ENCODE measurements at places on chromosomes 4 and X.

DNA sequence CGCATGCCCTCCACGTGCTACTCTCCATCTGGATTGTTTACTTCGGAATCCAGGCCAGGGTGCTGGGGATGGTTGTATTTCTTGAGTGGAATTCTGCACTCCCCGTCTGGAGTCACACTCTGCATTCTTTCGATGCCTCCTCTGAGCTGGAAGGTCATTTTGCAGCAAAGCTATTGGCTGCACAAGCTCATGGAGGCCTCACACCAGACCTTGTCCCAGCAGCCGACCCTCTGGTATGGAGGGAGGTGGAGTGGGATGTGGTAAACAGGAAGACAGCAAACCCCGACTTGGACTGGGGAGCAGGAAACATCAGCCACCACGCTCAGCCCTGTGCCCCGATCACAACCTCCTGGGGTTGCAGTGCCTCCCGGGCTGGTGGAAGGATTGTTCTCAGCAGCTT lies 225.3 kb upstream of the LNX1 start:
- DNase-seq = no peak

DNA sequence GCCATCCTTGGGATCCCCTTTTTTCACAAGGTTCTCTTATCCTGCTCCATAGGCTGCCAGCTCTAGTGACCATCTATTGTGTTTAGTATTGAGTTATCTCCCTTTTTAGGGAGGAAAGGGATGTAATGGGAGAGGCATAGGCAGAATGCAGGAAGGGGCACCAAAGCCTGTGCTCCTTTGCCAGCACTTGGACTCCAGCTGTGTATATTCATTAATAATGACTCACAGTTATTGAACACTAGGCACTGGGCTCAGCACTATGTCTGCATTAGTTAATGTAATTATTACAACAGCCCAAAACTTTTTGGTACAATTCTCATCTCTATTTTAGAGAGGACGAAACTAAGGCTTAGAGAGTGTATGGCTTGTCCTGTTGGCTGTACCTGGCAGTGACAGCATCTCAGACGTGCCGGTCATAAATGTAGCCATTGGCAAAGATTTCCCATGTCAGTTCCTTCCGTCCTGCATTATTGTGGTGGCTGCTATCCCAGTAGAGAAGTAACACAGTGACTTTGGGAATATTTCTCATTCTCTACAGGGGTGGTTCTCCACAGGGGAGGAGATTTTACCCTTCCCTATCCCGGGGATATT lies 90.3 kb downstream of the AFF1 start:
- no peak for DNase-seq

- DNase-seq = no peak
Observed at GRCh38 chr4:62133101-62133897, 933.2 kb downstream of the ADGRL3 start.

DNA sequence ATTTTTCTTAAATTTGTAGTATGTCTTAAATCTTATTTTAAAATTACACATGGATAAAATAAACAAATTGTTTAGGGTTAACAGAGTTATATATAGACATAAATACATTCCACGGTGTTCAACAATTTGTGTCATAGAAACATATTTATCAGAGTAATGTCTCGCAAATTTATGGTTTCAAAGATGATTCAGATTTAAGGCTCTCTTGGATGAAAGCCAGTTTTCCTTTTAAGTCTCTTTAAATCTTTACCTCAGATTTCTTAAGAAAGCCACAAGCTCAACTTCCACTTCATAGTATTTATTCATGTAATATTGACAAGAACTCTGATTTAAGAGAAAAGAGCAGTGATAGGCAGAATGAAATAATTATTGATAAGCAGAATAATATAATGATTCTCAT lies 1254.8 kb upstream of the ADGRL3 start:
- DNase-seq = no peak

- DNase-seq = no peak
Observed at GRCh38 chr4:54213001-54213400, 16.1 kb upstream of the PDGFRA start.

DNA sequence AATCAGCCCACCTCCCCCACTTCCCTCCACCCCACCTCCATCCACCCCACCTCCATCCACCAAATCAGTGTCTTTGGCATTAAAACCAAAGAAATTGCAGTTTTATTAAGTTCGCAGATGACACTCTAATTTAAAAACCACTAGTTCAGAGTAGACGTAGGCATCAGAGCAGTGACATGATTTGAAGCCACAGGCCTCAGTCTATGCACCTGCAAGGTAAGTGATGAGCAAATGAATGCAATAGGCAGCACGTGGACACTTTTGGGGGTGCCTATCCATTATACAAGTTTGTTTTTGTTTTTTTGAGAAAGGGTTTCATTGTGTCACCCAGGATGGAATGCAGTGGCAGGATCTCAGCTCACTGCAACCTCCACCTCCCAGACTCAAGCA lies 88.0 kb upstream of the TRIM2 start:
- peak; percentile 29 for DNase-seq

DNA sequence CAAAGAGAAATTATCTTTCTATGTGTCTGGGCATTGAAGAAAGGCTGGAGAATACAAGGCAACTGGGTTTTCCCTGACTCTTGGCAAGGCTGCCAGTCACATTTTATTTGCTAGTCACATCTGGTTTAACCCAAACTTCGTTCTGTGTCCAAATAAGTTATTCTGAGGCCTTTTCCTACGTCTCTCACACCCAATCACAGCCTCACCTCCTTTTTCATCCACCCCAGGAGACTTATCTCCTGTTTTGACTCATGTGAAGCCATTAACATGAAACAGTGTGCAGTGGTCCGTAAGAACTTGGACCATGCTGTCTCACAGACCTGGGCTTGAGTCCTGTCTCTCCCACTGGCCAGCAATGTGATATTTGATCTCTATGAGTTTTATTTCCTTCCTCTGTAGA lies 59.3 kb downstream of the CNGA2 start:
- no peak for DNase-seq

DNA sequence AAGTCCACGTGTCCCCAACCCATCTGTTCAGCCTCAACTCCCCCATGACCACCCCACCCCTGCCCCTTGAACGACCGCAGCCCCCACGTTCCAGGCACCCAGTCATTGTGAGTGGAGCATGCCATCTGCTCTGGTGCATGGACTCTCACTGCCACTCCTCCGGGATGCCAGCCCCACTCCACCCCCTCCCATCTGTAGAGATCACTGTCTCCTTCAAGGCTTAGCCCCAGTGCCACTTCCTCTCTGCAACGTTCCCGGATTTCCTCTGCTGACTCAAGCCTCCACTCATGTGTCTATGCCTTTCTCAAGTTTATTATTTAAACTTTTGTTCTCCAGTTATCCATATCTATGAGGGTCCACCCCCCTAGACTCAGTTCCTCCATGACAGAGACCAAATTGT lies 54.0 kb downstream of the MAML3 start:
- DNase-seq = no peak

GRCh38 chrX:70033348-70034051 lies 16.2 kb downstream of the AWAT2 start:
- DNase-seq = peak; percentile 58

DNA sequence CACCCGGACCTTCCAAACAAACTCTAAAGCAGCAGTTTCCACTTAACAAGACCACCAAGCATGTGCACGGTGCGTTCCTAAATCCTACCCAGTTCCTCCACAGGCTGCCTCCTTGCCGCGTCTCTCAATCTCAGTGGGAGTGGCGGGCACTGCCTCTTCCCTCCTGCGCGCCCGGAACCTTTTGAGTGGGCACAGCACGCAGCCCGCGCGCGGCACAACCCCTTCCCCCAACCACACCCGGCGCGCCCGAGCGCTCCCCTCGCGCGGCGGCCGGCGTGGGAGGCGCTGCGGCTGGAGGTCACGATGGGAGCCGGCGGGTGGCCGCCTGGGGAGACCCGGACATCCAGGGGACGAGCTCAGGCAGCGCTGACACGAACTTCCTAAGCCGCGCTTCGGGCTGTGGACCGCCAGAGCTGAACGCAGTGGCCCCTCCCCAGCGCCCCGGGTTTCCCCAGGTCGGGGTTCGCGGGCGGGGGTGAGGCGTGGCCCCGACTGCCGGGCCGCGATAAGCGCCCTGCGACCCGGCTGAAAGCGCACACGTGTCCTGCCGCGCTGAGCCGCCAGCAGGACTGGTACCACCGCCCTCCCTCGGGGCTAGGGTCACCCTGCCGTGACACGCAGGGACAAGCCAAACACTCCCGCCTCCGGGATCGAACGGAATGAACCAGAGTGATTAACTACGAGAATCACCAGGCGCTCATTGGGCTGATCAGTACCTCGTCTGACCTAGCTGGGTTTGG lies at the start of gene ABCG2:
Gene ABCG2, minus strand, starts transcription at position 151 of the 740 bp plus-strand sequence. CDS start 18,644 bp downstream, outside the sequence.
- no peak for DNase-seq

DNA sequence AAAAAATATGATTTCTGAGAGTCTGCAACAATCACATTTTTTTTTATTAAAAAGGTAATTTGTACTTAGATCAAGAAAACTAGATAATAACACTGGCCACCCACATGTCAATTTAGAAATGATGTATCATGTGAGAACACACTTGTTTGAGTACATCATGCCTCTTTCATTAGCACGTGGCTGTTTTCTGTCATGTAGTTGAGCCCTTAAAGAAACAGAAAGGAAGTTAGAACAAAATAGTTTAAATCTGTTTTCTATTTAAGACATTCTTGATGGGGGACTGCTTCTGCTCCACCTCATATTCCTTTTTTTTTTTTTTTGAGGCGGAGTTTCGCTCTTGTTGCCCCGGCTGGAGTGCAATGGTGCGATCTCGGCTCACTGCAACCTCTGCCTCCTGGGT lies 207.5 kb downstream of the NSUN7 start:
- DNase-seq = no peak

DNA sequence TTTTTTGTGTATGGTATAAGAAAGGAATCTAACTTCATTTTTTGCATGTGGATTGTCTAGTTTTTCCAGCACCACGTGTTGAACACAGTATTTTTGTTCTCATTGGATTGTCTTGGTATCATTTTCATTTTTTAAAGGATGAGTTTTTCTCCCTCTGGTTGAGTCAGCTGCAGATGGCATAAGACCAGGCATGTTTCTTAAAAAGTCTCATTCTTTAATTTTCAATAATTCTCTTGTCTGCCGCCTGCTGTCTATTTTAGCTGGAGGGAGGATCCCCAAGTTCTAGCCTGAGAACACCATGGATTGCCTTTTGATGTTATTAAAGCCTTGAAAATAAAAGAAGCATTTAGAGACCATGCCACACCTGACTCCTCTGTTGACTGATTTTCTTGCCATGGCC lies 263.8 kb downstream of the ARHGAP24 start:
- DNase-seq = no peak

DNA sequence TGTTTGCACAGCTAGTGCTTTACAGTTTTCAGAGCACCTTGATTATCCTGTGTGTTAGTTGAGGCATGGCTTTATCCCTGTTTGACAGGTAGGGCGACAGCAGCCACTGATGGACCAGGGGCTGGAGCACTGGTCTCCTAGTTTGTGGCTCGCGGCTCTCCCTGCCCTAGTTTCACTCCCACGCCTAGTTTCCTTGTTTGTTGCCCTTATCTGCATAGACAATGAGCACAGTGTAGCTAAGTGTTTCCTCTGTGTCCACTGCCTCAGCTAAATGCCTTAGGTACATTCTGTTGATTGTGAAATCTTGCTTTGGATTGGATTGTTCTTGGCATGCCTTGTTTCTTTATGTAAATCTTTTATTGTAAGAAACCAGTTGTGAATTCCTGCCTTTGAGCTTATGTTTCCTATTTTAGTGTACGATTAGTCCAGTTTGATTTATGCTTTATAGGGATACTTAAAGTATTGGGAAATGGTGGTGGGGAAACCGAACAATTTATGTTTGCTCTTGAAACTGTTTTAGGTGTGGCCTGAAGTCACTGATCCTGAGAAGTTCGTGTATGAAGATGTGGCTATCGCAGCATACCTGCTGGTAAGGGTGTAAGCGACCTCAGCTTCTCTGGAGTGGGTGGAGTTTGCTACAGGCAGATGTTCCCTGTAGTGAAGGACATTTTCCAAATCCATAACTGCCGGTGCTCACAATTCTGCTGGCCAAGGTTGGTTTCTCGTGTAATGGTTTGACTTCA lies 11.0 kb downstream of the TRMT44 start:
- no peak for DNase-seq

DNA sequence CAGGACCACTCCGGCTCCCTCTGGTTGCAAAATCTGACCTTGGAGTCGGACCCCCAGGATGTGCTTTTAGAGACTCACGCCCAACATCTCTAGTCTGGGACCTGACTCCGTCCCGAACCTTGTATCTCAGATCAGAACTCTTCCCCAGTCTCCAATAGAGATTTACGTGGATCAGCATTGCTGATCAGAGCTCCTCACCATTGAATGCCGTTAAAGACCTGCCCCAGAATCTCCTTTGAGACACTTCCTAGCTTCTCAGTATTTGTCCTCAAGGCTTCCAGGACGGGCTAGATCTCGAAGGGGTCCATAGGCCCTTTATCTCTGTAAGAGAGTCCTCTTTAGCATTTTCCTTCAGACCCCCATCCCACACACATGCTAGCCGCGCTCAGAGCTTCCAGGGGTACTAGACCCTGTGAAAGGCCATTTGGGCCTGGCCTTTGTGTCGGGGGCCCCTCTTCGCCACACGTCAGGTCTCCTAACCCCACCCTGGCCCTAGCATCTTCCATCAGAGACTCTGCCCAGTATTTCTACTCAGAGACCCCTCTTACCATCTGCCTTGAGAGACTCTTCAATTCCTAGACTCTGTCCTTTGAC lies 662 bp downstream of the UBA1 start:
- no peak for DNase-seq

DNA sequence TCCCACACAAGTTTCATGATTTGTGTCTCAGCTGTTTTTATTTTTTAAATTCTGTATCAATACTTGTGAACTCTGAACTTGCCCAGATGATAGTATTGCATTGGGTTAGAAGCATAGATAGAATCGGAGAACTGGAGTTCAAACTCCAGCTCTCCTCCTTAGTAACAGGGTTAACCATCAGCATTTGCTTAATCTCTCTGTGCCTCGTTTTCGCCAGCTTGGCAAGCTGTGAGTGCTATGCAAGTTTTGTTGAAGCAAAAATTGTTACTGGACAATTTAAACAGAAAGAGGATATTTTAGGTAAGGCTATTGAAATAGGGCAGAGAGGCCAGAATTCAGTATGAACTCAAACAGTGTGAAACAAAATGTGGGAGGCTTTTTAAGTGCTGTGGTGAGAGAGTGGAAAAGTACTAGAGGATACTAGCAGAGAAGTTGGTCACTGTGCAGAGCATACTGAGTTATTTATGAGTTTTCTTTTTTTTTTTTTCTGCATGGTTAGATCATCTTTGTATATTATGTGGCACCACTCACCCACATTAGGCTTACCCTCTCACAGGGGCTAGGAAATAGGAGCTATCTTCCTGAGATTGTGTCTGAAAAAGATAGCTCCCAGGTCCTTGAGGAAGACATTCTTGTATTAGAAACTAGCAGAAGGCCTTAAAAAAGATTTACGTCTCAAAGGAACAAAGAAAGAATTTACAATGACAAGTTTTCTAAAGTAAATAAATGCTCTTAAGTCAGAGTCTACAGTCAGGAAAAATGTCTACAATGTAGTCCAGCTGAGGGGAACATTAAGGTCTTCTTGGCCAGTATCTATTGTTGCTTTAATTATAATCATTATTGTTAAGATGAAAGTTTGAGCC lies 1126.6 kb downstream of the FAT4 start:
- no peak for DNase-seq

GRCh38 chr4:4436244-4436823 lies 49.4 kb downstream of the NSG1 start:
- no peak for DNase-seq

Data from vagina (tissue), 2 donors.